ENCODE measurements at places on chromosomes 2 and 18. TPM values are rescaled to one million over a fixed set of nuclear protein-coding genes. Genes with fewer than 3 reads are reported as not detected.

The MEP1B gene
- 0.27 TPM for total RNA-seq

The CYP27C1 gene
- 3.3 TPM for total RNA-seq

The RAB12 gene
- total RNA-seq = 26.4 TPM

The GKN1 gene
- total RNA-seq = 0.73 TPM

The SIX3 gene
- total RNA-seq = 0.57 TPM

The UGT1A6 gene
- 0.81 TPM for total RNA-seq

The UPP2 gene
- total RNA-seq = not detected

The AMER3 gene
- total RNA-seq = not detected

The ASIC4 gene
- total RNA-seq = 0.08 TPM

The AFG3L2 gene
- total RNA-seq = 36.9 TPM

The FOSL2 gene
- total RNA-seq = 44.6 TPM

The ALPG gene
- total RNA-seq = not detected

The ACKR3 gene
- 32.3 TPM for total RNA-seq

The YWHAQ gene
- 677 TPM for total RNA-seq

The NT5C1B gene
- total RNA-seq = not detected

The MAPK4 gene
- total RNA-seq = 0.16 TPM

The NOSTRIN gene
- 1.6 TPM for total RNA-seq

The ALLC gene
- 0.06 TPM for total RNA-seq

The HOXD8 gene
- total RNA-seq = 6.6 TPM

The RAB17 gene
- 0.12 TPM for total RNA-seq

The EGR4 gene
- total RNA-seq = 0.28 TPM

The NOL4 gene
- not detected for total RNA-seq

The DHX57 gene
- 23.9 TPM for total RNA-seq

The FANCL gene
- total RNA-seq = 28.0 TPM

The KIF3C gene
- 52.0 TPM for total RNA-seq

The SLC9A2 gene
- total RNA-seq = 3.2 TPM

The DGUOK gene
- 152 TPM for total RNA-seq

The MAPRE2 gene
- total RNA-seq = 14.7 TPM

The SERPINB4 gene
- total RNA-seq = 0.17 TPM

The IFIH1 gene
- total RNA-seq = 1.3 TPM

The INHBB gene
- total RNA-seq = 13.4 TPM

The RBBP8 gene
- total RNA-seq = 24.4 TPM

The MYOM1 gene
- 0.16 TPM for total RNA-seq

The PRSS56 gene
- total RNA-seq = not detected

The SLC19A3 gene
- 3.6 TPM for total RNA-seq

The CELF4 gene
- not detected for total RNA-seq

The MPV17 gene
- 90.2 TPM for total RNA-seq

The LOXHD1 gene
- not detected for total RNA-seq

The MDH1B gene
- 1.6 TPM for total RNA-seq

The ENOSF1 gene
- total RNA-seq = 28.5 TPM

The TNFRSF11A gene
- 6.5 TPM for total RNA-seq

The CLEC4F gene
- total RNA-seq = not detected

The EN1 gene
- total RNA-seq = 1.1 TPM

The MLPH gene
- total RNA-seq = 289 TPM

The KCNF1 gene
- 42.7 TPM for total RNA-seq

The NYAP2 gene
- total RNA-seq = not detected

The CRACDL gene
- 0.54 TPM for total RNA-seq

The MALL gene
- 130 TPM for total RNA-seq

The GREB1 gene
- total RNA-seq = 2.8 TPM

The DSC2 gene
- total RNA-seq = 1.5 TPM

The GATA6 gene
- 2.8 TPM for total RNA-seq

The VWA3B gene
- 0.43 TPM for total RNA-seq

The GRB14 gene
- total RNA-seq = 5.2 TPM

The HAAO gene
- total RNA-seq = not detected

Measured in A549 treated with CpdA at 1 μM for 4 hours (cell line).